ENCODE measurements at places on chromosomes 1 and 21. TPM values are rescaled to one million over a fixed set of nuclear protein-coding genes. Genes with fewer than 3 reads are reported as not detected.

The HTR6 gene
- total RNA-seq: not detected

DNA sequence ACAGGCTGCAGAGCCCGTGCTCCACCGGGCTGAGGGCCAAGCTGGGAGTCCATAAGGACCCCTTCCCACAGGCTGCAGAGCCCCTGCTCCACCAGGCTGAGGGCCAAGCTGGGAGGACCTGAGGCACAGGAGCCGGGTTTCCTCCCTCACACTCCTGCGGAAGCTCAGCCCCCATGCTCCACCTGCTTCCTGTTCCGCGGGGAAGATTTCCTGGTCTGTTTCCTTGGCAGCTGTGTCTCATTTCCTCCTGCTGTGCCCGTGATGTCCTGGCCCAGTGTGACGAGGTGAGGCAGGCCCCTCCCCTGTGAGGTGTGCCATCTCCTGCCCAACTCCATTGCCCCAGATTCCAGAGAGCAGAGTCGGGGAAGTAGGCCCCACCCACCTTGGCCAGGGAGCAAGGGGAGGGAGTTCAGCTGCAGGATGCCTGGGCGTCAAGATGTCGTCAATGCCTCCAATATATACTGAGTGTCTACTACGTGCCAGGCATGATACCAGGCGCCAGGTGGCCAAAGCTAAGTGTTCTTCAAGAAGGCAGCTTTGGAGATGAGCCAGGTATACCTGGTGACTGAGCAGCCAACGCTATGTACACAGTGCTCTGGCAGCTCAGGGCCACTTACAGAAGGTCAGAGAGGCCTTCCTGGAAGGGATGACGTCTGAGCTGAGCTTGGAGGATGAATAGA lies 58.8 kb downstream of the NAV1 start:
- DNase-seq: peak; percentile 22

GRCh38 chr1:218642033-218642948 lies 297.2 kb downstream of the TGFB2 start:
- no peak for DNase-seq

DNA sequence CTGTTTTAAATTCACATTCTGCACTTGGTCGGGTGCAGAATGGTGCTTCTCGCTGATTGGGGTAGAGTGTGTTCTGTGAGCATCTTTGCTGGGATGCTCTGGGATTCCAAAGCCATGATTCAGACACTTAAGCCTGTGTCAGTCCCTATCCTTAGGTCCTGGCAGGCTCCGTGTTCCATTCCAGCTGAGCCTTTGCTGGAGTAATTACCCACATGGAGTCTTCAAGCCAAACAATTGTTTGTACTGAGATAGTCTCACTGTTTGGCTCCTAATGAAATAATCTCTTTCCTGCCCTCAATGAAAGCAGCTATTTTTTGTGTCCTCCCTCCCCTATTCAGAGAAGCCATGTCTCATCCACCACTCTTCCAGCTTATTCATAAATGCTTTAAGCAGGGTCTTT lies 18.7 kb downstream of the SMAP2 start:
- DNase-seq: peak; percentile 78

DNA sequence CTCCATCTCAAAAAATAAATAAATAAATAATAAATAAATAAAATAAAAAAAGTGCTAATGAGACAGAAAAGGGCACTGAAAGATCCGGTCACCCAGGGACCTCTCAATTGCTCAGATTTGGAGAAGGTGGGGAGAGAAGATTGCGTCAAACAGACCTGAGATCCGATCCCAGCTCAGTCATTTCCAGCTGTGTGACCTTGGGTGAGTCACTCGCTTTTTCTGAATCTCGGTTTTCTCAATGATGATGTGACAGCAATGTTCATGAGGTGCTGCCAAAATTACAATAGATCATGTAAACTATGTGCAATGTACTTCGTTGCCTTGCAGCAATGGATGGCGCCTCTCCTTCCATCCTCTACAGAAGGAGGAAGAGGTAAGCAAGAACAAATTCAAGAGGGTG lies 11.1 kb upstream of the MEF2D start:
- no peak for DNase-seq

The SPTA1 gene
- 0.02 TPM for total RNA-seq

DNA sequence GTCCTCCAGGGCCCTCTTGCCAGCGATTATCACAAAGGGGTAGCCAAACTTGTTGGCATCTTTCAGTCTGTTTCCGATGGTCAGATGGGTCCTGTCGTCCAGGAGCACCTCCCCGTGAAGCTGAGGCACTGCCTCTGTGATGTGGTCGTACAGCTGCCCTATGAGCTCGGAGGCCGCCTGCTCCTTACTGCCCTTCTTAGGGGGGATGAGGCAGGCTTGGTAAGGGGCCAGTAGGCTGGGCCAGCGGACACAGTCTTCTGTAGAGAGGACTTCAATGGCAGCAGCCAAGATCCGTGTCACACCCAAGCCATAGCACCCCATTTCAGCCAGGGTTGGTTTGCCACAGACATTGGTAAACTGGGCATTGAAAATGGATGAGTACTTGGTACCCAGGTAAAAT lies 6.5 kb downstream of the PARS2 start:
- DNase-seq: no peak

The C1orf74 gene
- total RNA-seq: 5.7 TPM

- DNase-seq: no peak
Measured at GRCh38 chr21:28749536-28749935, 243.1 kb downstream of the LTN1 start.

Data from M059J (cell line).